ENCODE measurements at places on chromosomes 5 and 9.

- peak; percentile 72 for DNase-seq
Measured at GRCh38 chr5:157303667-157304327, 37.9 kb downstream of the CYFIP2 start.

GRCh38 chr5:139110526-139111168 is 87.5 kb downstream of the SIL1 start:
- DNase-seq: no peak

GRCh38 chr5:140240987-140241706 is 61.8 kb downstream of the PFDN1 start:
- no peak for DNase-seq

DNA sequence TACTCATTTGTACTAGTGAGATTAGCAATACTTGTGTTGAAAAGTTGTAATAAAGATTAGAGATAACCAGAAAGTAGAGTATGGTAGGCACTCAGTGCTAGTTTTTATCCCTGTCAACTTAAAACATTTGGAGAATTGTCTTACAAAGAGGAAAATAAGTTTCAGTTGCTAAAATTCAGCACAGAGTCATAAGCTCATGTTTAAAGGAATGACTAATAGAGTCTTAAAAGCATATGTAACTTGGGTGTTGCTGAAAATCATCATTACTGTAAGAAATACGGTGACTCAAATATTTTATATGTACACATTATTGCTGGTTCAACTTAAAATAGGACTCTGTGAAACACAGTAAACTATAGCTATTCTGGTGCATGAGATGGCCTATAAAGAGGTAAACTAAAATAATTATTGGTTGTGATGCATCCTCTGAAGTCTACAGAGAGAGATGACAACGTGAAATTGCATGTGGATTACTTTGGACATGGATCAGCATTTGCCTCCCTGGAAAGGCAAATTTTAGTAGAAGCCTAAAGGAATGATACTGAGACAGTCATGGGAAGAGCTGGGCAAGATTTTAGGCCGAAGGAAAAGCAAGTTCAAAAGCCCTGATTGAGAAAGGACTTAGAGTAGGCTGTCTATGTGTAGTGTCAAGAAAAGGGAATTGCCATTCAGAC is 34.6 kb downstream of the SGCD start:
- no peak for DNase-seq

- DNase-seq: no peak
Measured at GRCh38 chr5:9594913-9595312, 35.2 kb downstream of the TAS2R1 start.

GRCh38 chr5:77935506-77936364 is 159.6 kb upstream of the TBCA start:
- peak; percentile 24 for DNase-seq

DNA sequence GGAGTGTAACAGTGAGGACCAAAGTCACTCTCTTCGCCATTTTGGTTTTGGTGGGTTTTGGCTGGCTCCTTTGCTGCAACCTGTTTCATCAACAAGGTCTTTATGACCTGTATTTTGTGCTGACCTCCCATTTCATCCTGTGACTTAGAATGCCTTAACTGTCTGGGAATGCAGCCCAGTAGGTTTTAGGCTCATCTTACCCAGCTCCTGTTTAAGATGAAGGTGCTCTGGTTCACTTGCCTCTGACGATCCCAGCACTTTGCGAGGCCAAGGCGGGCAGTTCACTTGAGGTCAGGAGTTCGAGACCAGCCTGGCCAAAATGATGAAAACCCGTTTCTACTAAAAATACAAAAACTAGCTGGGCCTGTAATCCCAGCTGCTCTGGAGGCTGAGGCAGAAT is 1.8 kb upstream of the CKS2 start:
- no peak for DNase-seq

- no peak for DNase-seq
Measured at GRCh38 chr9:70954126-70954525, 167.3 kb downstream of the TRPM3 start.

DNA sequence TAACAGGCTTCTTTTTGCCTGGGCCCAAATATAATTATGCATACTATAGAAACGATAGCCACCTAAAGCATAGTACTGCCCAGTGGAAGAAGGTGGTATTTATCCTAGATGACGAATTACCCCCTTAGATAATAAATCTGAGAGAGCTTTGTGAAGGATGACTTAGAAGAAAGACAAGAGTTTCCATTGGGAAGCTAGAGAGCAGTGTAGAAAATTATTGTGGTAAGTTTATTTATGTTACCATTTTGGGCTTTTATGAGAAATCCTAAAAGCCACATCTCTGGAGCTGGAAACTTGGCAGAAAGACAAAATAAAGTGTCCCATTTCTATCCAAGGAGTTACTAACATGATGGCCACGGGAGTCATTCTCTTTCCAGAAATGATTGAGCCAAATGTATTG is 172.0 kb upstream of the SEMA6A start:
- DNase-seq: no peak

DNA sequence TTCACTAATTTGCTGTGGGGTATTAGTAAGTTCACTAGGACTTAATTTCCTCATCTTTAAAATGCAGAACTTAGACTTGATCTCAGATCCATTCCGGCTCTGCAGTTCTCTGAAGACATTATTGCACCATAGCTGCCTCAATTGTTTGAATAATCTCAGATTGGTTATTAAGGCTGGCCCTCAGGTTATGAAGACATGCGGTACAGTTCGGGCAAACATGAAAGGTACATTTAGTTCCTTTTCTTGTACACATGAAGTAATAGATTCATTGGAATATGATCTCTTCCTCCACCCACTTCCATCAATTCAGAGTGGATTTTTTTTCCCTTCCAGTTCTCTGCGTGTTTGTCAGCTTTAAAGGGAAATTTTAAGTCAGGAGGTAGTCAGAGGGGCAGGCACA is 28.0 kb downstream of the ATP6V0E1 start:
- DNase-seq: no peak

DNA sequence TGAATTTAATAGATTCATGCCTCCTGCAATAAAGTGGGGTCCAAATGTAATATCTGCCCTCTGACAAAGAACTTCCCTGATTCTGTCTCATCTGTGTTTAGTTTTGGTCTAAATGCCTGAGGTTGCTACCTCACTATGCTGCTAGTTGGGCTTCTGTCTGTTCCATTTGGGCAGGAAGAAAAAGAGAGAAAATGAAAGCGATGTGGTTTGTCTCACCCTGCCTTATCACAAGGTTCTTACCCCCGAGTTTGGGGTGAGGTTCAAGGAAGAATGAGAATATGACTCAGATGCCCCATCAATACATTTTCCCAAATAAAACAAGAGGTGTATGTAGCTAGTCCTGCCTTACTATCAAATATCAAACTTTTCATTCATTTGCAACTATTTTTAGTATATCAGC is 132.1 kb upstream of the MTAP start:
- DNase-seq: no peak

- DNase-seq: no peak
Measured at GRCh38 chr9:35501946-35502345, 12.0 kb downstream of the RUSC2 start.

GRCh38 chr5:176528761-176529115 is 8.5 kb downstream of the RNF44 start:
- DNase-seq: no peak

- no peak for DNase-seq
Measured at GRCh38 chr5:83973925-83974815, 253.5 kb upstream of the HAPLN1 start.

DNA sequence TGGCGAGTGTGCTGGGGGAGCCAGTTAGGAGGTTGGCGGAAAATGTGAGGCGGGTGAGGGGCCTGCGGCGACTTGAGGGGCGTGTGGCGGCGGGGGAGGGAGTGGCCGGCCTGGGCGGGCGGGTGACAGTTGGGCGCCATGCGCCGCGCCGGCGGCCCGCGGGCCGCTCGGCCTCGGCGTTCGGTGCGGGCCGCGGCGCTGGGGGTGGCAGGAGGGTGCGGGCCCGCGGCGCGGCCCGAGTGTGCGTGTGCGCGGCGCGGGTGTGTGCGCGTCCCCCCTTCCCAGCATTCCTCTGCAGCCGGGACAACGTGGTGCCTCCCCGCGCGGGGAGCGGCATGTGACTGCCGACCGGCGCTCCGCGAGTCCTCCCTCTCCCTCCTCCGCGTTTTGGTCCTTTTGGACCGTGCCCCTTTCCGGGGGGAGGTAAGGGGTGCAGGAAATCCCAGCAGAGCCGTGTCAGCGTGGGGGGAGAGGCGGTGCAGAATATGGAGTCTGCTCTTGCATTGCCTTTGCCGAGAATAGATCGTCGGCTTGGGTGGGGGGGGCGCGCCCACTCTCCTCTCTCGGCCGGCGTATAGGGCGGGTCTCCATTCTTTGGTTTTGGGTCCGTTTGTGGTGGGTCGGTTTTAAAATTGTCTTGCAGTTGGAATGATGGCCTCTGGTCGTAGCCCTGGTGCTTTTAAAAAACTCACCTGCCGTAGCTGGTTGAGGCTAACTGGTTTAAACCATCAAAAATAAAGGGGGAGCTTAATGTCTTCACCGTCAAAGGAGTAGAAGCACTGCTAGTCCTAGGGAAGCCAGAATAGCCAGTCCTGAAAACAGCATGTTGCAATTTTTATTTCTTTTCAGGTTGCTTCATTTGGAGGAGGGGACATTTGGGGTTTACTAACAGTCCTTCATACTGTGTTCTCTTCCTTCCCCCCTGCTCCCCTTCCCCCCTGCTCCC is 2.0 kb downstream of the LARP1 start:
- peak; percentile 52 for DNase-seq

- peak; percentile 44 for DNase-seq
Measured at GRCh38 chr5:96660971-96661854, 963 bp upstream of the CAST start.

GRCh38 chr5:58107704-58108103 is 352.2 kb downstream of the PLK2 start:
- DNase-seq: no peak

- DNase-seq: no peak
Measured at GRCh38 chr5:136518814-136519213, 153.5 kb upstream of the TRPC7 start.

DNA sequence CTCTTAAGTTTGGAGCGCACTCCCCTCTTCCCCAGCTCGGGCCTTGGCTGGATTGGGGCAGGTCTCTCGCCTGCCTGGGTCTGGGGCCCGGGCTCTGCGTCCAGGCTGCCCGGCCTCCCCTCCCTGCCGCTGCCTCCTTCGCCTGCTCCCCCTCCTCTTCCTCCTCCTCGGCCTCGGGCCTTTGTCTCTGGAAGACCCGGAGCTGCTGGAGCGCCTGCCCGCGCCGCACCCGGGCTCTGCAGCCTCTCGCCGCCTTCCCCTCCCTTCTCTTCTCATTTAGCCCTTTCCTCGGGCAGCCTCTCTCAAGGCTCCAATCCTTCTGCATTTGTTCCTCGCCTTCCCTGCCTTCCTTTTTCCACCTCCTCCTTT is 218.5 kb downstream of the C9orf50 start:
- DNase-seq: no peak

GRCh38 chr5:112227911-112228631 is 191.0 kb downstream of the EPB41L4A start:
- no peak for DNase-seq

- no peak for DNase-seq
Measured at GRCh38 chr5:116585227-116585626, 10.6 kb upstream of the SEMA6A start.

DNA sequence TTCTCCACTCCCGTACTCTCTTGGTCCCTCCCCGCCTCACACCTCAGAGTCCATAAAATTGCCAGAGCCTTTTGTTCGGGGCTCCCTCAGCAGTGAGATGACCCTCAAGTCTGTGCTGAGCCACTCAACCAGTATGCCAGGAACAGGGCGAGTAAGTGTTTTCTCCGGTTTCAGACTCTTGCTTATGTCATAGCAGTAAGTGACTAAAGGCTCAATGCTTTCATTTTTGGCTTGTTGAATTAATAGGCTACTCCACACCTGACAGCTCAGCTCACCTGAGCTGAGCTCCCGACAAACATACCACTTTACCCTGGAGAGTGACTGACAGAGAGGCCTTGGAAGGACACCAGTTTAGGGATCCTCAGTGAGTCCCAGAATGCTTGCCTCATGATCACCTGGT is 30.5 kb downstream of the PCSK1 start:
- no peak for DNase-seq

DNA sequence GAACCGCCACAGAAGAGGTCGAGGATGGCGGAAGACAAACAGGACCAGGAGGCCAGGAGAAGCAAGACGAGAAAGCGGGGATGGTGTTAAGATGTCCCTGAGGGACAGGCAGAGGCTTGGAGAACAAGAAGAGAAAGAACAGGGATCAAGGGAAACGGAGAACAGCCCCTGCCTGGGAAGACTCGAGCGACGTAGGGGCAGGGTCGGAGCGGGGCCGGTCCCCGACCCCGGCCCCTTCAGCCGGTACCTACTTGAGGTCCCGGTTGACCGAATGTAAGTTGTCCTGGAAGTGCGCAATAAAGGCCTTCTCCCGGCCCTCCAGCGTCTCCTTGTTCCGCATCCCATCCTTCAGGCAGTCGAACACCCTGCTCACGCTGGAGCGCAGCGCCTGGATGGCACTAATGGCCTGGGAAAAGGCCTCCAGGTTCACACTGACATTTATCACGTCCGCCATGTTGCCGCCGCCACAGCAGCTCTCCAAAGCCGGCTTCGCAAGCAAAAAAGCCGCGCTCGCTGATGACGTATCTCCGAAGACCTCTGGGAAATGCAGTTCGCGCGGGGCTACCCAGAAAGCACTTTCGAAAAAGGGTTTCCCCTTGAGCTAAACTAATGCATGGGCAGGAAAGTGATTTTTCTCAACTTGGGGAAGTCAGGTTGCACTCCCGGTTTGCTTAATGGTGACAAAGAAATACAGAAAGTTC is at the start of gene MED27:
TSS of gene MED27 (minus strand) at position 477 of the 701 bp plus-strand sequence. CDS start at position 454, 23 bp downstream.
- DNase-seq: peak; percentile 93

- peak; percentile 73 for DNase-seq
Measured at GRCh38 chr5:180313677-180314505, 22.0 kb upstream of the MAPK9 start.

DNA sequence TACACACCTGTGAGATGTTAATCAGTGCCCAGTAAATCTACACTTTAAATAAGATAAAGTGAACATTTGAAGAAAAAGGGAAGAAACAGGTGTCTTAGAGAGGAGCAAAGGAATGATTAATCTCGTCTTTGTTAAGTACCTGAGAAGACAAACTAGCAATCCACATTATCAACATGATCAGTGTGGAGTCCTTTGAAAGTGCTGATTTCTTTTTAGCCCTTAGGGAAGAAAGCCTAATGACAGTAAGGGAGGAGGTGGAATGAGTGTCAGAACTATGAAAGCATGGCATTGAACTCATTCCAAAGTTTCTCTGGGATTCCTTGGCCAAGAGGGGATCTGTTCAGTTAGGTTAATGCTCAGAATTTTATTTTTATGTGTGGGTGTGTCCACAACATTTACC is 1109.0 kb upstream of the ACO1 start:
- DNase-seq: no peak

Measured in CD4-positive, alpha-beta T cell treated with Interleukin-6 for 4 hours (primary cell).